CD4-positive, CD25-positive, alpha-beta regulatory T cell (primary cell): ENCODE measurements at places on chromosomes 16 and 17. TPM values are rescaled to one million over a fixed set of nuclear protein-coding genes. Genes with fewer than 3 reads are reported as not detected.

Gene NEUROD2
- total RNA-seq, result not detected

Gene EMC8
- 36.9 TPM for total RNA-seq

GRCh38 chr16:73049511-73049910, 1.6 kb upstream of the ZFHX3 start:
- no peak for DNase-seq

- no peak for DNase-seq
Observed at GRCh38 chr16:24499193-24499814, 40.1 kb upstream of the RBBP6 start.

- no peak for DNase-seq
Observed at GRCh38 chr17:7834542-7834956, 532 bp downstream of the KDM6B start.

Gene GAST
- not detected for total RNA-seq

DNA sequence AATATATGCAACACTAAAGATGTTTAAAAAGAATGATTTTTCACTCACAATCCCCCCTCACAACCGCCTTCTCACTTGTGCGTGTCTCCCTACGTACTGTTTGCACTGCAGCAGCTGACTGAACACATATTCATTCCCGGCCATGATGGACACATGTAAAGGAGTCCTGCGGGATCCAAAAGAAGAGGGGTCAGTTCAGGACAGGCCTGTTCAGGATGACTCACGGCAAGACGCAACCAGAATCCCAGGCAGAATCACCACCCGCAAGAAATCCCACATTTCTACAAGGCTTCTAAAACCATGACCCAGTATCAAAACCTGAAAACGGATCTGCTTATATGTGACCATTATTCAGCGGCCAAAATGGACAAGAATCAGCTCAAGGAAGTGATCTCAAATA, 52.3 kb downstream of the CYB5D2 start:
- no peak for DNase-seq

DNA sequence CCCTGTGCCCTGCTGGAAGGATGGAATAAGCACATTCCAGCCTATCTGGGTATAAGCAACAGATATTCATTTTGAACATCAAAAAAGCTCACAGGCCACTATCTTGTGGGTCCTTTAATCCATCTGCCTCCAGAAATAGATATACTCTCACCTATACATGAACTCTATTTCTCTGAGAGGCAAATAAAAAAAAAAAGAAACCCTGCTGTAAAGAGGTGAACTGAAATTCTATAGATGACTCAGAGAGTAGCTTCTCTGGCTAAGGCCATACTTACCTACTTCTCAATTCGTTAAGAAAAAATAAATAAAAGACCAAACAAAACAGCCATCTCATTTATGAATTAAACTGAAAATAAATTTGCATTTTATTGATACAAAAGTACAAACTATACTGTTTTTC, 86.3 kb downstream of the DYNLRB2 start:
- DNase-seq, result no peak

DNA sequence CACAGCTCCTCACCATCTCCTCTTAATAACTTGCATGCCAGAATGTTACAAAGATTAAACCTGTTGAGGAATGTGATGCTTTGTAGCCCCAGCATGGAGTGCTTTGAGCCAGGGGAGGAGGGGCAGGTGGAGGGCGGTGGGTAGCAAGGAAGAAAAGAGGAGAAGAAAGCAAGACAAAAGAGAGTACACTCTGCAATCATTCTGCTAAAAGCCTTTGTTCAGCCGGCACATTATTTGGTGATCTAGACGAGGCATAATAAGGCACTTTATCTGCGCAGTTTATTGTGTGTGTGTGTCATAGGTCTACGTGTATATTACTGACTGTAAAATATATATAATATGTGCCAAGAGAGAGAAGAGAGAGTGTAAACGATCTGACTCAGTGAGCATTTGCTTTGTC, 139.1 kb downstream of the SOX9 start:
- no peak for DNase-seq

DNA sequence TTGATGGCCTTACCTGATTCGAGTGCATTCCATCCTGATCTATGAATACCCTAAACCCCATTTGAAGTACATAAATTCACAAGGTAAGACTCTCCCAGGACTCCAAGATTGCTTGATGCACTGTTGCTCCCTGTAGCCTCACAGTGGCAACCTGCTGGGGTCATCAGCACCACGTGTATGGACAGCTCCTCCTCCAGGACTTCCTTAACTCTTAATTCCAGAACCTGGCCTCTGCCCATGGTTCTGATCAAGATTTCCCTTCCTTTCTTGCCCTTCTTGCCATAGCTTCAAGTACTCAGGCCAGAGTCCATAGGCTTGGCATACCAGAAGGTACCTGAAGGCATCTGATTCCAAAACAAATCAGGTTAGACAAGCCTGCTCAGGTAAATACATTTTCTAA, 34.0 kb upstream of the NLK start:
- DNase-seq, result no peak

DNA sequence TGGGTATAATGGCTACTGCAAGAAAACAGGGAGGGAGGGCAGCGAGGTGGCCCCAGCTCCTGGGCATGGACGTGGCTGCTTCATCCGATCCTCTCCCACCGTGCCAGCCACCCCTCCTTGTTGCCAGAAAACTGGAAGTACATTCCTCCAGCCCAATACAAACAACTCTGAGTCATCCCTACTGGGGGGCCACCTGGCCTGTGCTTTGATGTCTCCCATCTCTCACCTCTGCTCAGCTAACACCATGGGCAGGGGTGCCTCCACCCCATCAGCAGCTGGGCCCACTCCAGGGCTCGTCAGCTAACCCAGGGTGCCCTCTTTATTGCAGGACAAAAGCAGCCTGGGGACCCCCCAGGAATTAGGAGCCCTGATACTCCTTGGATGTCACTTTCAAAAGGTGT, 2.0 kb downstream of the RHBDF2 start:
- no peak for DNase-seq

DNA sequence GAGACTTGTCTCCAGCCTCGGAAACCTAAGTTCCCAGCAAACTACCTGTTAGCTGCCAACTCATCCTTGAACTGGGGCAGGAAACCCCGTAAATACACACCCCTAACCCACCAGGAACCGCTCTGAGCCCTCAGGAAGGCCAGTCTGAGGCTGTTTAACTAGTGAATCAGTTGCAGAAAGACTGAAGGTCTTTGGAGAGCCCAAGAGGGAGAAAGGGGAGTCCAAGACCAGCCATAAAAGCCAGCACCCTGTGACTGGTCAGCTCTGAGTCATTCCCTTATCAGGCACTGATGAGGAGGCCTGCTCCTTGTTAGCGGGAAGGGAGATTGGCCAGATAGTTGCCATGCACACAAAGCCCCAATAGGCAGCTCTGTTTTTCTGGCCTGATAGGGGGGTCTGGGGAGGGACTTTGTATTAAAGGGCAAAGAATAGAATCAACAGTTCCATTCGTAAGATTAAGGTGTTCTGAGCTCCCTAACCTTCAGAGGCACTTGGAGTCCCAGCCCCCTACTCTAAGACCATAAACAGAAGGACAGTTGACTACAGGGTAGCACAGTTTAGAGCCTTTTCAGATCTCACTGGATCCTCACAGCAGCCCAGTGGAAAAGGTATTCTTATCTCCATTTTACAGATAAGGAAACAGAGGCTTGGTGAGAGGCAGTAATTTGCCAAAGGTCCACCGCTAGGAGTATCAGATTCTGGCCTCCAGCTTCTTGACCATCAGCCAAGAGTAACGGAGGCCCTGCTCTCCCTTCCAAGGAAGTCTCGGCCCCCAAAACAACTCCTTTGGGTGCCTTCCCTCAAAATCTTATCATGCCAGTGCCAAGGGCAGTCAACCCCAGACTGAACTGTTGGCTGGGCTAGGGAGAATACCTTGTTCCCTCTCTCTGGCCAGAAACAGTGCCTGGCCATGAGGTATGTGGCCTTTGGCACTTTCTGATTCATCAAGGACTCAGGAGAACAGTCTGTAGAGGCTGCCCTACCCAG, 2.2 kb upstream of the KRT19 start:
- no peak for DNase-seq

Gene HSD11B2
- not detected for total RNA-seq

- DNase-seq, result no peak
Observed at GRCh38 chr16:29900888-29901606, 759 bp downstream of the ASPHD1 start.

DNA sequence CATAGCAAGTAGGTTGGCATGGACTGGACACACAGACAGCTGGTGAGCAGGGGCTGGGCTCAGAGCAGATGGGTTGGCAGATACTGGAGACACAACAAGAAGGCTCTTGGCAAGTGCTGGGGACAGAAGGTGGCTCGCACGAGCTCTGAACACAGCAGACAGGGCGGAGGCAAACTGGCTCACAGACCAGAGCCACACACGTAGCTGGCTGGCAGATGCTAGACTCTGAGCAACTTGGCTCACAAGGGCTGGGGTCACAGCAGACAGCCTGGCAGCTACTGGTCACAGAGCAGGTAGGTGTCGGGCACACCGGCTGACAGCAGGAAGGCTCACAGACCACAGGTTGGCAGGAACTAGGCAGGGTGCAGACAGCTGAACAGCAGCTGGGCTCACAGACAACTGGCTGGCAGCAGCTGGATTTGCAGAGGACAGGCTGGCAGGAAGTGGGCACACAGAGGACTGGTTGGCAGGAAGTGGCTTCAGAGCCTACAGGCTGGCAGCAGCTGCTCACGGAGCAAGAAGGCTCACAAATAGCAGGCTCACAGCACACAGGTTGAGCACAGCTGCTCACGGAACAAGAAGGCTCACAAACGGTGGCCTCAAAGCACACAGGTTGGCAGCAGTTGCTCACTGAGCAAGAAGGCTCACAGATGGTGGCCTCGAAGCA, 725 bp downstream of the KRTAP16-1 start:
- DNase-seq, result peak; percentile 69

Gene KREMEN2
- total RNA-seq, result not detected

Gene DNAH3
- total RNA-seq, result not detected

GRCh38 chr17:57554826-57555635, 190.1 kb downstream of the CCDC182 start:
- no peak for DNase-seq

Gene FGF11
- total RNA-seq, result 3.3 TPM

DNA sequence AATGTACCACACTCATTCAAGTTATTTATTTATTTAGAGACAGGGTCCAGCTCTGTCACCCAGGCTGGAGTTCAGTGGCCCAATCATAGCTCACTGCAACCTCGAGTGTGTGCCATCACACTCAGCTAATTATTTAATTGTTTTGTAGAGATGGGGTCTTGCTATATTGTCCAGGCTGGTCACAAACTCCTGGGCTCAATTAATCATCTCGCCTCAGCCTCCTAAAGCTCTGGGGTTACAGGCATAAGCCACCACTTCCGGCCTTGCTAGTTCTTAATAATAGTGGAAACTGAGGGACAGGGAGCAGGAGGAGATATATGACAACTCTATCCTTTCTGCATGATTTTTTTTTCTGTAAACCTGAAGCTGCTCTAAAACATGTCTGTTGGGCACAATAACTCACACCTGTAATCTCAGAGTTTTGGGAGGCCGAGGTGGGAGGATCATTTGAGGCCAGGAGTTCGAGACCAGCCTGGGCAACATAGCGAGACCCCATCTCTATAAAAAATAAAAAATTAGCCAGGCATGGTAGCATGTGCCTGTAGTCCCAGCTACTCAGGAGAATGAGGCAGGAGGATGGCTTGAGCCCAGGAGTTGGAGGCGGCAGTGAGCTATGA, 11.7 kb upstream of the EXOC7 start:
- DNase-seq, result no peak
